ENCODE measurements at places on chromosomes 6 and 20.

DNA sequence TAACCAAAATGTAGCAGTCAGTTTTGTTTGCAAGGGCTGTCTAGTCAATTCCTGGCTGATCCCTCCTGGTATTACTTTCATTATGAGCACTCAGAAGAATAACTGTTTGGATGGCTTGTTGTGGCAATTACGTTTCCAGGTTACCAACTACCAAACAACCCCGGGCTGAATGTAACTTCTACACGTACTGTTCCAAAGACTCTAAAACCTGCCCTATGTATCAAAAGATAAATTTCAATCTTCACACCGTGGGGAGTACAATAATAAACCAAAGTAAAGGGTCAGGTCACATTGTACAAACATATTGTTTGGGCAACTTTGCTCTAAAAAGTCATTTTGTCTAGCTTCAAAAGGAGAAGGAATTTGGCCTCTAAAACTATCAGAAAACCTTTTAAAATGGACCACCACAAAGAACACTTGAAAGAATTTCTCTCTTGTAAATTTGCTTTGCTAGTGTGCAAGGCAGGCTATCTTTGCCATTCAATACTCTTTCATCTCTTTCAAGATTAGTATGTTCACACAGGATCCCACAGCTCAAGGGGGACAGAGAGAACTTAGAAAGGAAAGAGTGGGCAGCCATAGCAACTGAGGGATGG, 27.6 kb downstream of the DCDC2 start:
- DNase-seq, result no peak

GRCh38 chr6:106613590-106613989, 15.7 kb downstream of the RTN4IP1 start:
- peak; percentile 44 for DNase-seq

DNA sequence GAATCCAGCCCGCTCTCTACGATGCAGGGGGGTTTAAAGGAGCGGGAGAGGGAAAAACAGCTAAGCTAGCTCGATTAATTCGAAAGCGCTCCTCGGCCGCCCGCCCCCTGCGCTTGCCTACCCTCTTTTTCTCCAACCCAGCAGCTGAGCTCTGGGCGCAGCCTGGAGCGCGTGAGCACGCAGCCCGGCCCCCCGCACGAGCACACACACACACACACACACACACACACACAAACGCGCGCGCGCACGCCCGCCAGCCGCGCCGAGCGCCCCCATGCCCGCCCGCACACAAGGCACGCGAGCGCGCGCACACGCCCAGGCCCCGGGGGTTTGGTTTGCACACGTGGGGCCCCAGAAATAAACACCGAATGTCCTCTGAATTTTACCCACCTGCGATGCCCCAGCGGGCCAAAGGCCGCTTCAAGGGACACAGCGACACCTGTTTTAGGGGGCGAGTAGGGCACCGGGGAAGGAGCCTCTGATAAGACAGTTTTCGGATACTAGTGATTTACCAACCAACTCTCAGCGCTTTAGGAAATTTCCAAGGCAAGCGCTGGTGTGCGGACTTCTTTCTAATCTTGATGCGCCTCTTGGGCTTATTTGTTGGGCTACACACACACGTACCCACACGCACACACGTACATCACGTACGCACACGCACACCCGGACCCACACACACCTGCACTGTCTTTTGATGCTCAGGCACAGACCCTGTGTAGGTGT, 802 bp upstream of the NRN1 start:
- no peak for DNase-seq

DNA sequence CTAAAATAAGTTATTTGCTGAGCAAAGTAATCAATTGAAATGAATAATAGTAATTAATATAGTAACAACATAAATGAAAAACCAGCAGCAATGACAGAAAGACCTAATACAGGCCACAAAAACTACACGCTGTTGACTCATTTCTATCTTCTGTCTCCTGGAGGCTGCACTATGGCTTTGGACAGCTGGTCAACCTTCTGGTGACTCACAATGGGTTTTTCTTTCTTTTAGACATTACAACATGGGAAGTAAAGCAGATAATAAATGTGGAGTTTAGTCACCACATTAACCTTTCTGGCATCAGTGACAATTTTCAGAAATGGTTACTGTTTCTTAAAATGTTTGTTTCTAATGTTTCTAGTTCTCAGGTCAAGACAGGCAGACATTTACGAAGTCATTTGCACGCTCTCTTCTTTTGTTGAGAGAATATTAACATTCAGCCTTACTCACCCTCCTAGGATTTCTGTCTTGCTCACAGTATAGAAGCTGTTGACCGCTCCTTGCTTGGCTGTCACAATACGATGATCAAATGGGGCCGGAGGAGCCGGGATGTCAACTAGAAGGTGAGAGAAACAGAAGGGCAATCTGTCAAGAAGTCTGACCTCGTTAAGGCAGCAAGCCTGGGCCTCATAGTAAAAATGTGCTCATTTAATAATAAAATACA, 62.2 kb downstream of the MYLK4 start:
- no peak for DNase-seq

- DNase-seq, result no peak
These were observed 113.1 kb downstream of the BMP7 start for GRCh38 chr20:57153238-57153905.

DNA sequence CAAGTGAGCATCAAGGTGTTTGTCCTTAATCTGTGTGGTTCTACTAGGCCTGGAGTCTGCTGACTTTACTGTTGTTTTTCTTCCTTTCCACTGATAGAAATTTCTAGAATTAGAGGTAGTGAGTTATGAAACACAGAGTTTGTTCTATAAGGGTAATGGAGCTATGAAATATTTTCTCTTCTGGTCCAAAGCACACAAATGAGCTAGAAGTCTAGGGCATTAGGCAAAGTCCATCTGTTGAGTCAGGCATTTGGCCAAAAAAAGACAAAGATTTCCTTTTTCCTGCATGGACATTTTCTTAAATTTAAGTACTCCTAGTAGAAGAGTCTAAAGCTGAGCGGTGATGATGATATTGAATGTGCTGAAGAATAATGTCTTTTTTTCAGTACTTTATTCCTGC, 174.3 kb upstream of the STXBP5 start:
- DNase-seq, result no peak

- DNase-seq, result no peak
These were observed 109.7 kb downstream of the BCAS1 start for GRCh38 chr20:53960579-53961272.

GRCh38 chr6:115667478-115668026, 393.1 kb downstream of the FRK start:
- no peak for DNase-seq

- DNase-seq, result no peak
These were observed 20.6 kb upstream of the REV3L start for GRCh38 chr6:111503660-111504059.

DNA sequence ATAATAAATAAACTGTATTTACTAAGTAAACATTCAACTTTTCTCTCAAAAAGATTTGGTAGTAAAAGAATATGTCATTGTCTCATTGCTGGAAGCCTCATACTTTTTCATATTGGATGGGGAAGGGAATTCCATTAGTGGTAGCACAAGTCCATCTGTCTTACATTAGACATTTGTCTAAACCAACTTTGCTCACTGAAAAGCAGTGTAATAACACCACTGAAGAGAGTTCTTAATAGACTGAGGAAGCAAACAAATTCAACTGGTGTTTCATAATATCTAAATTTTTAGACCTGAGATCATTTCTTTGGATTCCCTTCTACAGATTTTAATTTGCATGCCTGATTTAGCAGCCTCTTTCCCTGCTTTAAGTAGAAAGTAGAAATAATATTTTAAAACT, 62.7 kb downstream of the PLCB1 start:
- DNase-seq, result no peak

GRCh38 chr6:20846602-20847028, 312.4 kb downstream of the CDKAL1 start:
- DNase-seq, result no peak

DNA sequence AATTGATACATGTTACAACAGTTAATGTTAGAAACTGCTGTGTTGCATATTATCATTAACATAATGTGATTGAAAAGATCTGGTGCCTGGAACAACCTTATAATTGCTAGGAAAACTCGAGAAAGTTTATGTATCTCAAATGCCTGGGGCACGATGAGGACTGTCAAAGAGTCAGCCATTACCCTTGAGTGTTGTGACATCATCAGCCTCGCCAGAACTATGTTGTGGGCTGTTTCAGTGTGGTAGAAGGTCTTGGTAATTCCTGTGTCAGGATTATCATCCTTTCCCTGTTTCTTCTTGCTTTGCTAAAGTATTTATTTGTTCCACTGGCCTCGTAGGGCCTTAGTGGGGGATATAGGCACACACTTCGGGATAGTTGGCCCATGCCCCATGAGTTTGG, 185.1 kb downstream of the DTNBP1 start:
- DNase-seq, result no peak

DNA sequence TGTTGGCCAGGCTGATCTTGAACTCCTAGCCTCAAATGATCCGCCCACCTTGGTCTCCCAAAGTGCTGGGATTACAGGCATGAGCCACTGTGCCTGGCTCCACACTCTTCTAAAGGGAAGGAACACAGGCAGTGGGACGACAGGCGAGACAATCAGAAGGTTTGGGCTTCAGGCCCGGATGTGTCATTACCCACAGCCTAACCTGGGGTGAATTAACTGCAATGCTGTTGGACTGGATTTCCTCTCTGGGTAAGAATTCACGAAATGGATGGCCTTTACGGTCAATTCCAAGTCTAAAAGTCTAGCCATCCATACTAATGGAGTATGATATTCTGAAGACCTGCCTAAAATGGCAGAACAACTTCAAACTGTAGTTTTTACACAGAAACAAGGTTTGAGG, 83.7 kb upstream of the CCDC28A start:
- no peak for DNase-seq

GRCh38 chr20:63128956-63129355, 87.0 kb downstream of the YTHDF1 start:
- no peak for DNase-seq

- DNase-seq, result no peak
These were observed 423.1 kb downstream of the MAFB start for GRCh38 chr20:40265825-40266533.

DNA sequence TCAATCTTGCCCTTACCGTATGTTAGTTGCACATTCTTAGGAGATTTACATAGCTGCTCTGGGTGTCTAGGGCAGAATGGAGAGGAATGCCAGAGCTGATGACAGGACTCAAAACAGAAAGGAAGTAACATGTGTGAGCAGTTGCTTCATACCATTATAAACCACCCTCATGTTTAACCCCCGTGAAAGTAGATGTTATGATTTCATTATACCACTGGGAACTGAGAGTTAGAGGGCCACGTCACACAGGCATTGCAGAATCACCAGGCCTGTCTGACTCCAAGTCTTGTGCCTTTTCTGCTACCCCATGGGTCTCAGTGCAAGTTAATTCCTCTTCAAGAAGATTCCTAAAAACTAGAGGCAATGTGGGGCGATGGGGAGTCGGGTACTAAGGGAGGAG, 23.5 kb upstream of the SIM1 start:
- DNase-seq, result no peak
